ENCODE measurements at places on chromosomes 2 and 18.

DNA sequence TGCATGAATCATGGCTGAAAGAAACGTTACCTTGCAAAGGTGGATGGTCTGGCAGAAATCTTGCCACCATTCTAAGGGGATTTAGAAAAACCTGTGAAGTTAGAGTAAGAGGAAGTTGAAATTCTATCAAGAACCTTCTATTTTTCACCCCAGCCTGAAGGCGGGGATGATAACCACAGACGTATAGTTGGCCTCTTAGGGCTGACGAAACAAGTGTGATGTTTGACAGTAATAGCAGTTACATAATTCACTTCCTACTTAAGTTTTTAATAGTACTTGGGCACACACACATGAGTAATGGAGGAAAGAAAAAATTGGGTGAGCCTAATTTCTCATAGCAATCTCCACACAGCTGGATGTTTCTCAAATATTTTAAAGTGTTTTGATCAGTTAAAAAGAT, 336.6 kb upstream of the SALL3 start:
- DNase-seq: peak; percentile 22

DNA sequence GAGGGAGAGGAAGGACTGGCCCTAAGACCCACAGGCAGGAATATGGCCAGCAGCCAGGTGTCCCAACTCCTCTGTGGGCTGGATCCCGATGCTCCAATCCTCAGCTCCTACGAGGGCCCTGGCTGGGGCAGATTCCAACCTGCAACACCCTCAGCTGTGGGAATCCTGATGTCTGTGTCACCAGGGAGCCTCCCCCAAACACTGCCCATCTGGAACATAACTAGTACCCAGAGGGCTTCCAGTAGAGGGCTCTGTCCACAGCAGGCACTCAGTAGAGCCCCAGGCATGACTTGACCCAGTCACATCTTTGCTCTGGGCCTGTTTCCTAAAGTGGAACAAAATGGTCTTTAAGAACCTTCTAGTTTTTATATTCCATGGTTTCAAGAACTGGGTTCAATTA, 20.6 kb upstream of the LOXHD1 start:
- DNase-seq: no peak

GRCh38 chr2:171181064-171182049, 20.7 kb upstream of the TLK1 start:
- no peak for DNase-seq

GRCh38 chr2:133532919-133533318, 35.3 kb downstream of the NCKAP5 start:
- DNase-seq: no peak

All from CD4-positive, alpha-beta T cell treated with Interleukin-2 at 100 ng/mL for 4 hours (primary cell).